Upper lobe of left lung (tissue), 6 donors: ENCODE measurements at places on chromosomes 4 and X.

DNA sequence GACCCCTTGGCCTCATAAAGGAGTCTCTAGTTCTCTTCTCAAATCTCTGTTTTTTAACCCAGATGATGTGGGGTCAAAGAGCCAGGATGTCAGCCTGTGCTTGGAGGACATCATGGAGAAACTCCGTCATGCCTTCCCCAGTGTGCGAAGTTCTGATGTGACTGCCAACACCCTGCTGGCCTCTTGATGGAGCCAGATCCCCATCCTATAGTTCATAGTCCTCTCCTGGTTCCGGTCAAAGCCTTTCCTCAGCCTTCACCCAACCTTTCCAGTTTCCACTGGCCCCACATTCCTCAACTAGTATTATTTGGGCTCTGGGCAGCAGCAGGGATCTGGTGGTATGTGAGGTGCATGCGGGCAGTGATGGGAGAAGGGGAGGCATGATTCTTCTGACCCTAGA, 30.7 kb downstream of the TAF7L start:
- DNase-seq = no peak

DNA sequence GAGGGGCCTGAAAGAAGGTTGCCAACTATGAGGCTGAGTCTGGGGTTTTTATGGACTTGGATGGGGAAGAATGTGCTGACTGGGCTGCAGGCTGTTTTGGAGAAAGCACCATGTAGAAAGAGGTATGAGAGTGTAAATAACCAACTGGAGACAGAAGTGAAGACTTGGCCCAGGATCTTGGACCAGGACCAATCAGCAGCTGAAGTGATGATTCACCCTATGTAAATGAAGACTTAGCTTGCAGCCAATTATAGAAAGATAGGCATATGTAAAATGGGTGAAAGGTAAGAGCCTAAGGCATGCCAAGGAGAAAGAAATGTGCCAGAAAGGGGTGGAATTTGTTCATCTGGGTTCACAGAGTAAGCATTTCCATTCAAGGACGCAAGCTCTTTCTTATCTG, 856.7 kb upstream of the PRKX start:
- DNase-seq = no peak

DNA sequence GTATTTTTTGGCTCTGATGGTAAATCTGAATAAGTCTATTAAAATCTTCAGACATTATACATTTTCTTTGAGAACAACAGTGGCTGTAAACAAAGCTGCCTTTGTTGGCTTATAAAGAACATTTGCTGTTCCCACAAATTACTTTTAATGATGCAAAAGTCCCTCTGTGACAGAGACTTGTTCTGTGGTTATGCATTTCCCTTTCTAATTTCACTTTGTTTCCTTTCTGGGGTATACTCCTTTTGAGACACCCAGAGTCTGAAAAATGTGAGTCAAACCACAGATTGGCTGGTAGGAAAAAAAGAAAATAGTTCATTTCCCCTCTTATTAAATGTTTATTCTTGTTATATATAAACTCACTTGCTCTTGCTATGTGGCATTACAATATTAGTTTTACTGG, 402.4 kb downstream of the PACRGL start:
- DNase-seq = no peak

DNA sequence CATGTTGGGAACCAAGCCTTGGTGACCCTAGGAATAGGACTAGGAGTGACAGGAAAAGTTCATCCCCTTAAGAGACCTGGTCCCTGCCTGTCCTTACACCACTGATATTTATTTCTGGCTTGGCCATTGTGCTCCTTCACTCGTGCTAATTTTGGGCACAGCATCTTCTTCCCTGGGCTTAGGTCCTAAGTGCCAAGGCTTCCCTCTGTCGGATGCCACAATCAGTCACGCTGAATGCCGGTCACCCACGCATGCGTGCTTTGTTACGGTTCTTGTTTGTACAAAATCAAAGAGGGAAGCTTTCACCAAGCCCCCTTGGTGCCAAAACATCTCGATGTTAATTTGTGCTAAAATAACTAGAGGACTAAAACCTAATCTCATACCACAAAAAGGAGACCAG, 17.4 kb upstream of the MAP3K15 start:
- DNase-seq = no peak

DNA sequence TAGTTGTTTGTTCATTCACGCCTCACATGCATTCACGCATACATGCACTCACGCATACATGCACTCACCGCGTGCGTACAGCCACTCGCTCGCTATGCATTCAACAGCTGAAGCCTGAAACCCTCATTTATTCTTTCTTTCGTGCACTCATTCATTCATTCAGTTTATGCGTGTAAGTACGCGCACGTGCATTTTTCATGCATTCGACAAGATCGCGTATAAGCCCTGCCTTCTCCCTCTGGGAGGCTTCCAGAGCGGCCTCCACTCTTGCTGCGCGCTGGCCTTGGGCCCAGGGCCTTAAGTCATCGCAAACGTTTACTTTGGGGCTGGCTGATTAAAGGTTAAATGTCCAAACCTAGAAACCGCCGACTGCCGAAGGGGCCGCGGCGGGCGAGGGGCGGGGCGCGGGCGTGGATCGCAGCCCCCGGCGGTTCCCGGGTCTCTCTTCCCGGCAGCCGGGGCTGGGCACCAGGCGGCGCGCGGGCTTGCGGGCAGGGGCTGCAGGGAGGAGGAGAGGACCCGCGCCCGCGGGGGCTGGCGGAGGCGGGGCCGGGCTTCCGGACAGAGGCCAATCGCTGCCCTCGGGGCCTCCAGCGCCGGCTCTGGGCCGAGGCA, at the start of gene GYG2:
Gene GYG2, plus strand, starts transcription at position 587 of the 615 bp plus-strand sequence. CDS start 1,259 bp downstream, outside the sequence.
- DNase-seq = no peak

DNA sequence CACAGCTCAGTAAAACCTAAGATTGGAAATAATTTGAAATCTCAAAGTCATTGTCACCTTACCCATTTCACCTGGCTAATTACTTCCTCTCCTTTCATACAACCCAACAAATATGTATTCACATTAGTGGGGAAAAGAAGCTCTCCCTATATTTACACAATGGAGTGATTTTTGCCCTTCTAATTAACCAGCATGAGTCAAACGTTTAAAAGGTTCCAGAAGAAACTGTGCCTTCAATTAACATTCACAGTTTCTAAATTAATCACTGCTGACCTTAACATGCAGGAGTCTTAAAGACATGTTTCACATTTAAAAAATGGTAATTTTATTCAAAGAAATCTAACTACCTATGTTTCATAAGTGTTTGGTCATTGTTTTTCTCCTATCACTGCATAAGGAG, 254.6 kb downstream of the CBLL2 start:
- no peak for DNase-seq

GRCh38 chr4:186404562-186405134, 138.7 kb downstream of the F11 start:
- DNase-seq = no peak

DNA sequence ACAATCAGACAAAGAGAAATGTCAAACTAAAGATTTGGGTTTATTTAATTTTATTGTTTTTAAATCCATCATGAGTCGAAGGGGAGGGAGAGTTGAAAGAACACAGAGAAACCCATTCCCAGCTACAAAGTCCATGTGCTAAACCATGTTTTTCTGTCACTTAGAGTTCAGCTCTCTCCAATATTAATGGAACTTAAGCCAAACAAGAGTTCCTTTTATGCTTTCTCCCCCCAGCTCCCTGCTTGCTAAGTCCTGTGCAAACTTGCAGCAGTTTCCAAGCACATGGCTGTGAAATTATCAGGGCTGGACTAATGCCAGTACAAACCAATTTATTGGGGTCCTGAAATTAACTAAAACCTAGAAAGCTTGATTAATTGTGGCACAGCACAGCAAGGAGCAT, 9.7 kb upstream of the CHRDL1 start:
- no peak for DNase-seq

DNA sequence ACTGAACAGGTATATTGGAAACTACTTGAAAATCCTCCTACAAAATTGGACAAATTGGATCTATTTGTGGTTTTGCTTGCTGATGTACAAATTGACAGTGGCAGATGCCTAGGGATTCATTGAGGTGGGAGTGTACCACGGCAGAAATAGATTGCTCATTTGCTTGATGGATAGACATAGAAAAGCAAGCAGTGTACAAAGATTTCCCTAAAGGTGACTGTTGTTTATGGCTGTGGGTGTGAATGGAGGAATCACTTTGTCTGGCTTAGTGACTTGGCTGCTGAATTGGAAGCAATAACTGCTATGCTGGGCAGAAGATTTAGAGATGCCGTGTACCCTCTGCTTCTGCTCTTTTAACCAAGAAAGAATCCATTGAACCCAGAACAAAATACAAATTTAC, 191.0 kb upstream of the GRID2 start:
- no peak for DNase-seq

- DNase-seq = no peak
Observed at GRCh38 chr4:124499261-124499660, 213.3 kb downstream of the ANKRD50 start.

DNA sequence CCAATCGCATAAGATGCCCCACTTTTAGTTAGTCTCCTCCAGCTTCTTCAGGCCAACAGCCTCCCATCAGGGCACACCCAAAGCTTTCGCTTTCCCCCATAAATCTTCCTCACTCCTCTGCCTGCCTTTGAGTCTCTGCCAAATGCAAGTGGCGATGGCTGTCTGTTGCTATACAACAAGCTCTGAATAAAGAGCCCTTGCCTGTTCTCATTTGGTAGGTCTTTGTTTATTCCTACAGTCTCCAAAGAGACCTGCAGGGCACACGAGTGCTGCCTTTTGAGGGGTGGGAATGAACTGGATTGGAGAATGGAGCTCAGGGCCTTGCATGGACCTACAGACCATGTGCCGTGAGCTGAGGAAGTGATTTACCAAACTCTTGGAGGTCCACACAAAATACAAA, 52.2 kb upstream of the SOD3 start:
- no peak for DNase-seq

GRCh38 chrX:131025336-131025735, 32.8 kb upstream of the ARHGAP36 start:
- DNase-seq = no peak

- DNase-seq = no peak
Observed at GRCh38 chr4:104365618-104366017, 129.1 kb downstream of the CXXC4 start.

DNA sequence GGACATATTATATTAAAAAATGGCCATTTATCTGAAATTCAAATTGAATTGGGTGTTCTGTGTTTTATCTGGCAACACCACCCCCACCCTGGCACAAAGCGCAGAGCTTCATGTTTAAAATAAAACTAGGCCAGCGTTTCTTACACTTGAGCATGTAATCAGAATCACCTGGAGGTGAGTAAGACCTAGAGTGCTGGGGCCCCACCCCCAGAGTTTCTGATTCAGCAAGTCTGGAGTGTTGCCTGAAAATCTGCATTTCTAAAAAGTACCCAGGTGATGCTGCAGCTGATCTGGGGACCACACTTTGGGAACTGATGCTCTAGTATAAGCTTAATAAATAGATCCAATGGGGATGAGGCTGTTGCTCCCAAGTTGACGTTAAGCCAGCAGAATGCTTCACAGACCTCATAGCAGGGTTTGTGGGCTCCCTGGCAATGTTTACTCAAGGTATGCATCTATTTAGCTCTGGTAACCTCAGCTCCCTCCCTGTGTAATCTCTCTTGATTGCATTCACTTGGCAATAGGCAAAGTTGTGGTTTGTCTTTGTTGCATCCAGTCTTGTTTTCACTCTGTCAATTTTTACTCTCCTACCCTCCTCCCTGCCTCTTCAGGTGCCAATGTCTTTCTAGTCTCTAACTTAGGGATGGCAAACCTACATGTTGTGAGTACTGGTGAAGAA, 99.8 kb upstream of the TEX13D start:
- DNase-seq = no peak

GRCh38 chrX:4830880-4831557, 1117.6 kb upstream of the PRKX start:
- DNase-seq = no peak

DNA sequence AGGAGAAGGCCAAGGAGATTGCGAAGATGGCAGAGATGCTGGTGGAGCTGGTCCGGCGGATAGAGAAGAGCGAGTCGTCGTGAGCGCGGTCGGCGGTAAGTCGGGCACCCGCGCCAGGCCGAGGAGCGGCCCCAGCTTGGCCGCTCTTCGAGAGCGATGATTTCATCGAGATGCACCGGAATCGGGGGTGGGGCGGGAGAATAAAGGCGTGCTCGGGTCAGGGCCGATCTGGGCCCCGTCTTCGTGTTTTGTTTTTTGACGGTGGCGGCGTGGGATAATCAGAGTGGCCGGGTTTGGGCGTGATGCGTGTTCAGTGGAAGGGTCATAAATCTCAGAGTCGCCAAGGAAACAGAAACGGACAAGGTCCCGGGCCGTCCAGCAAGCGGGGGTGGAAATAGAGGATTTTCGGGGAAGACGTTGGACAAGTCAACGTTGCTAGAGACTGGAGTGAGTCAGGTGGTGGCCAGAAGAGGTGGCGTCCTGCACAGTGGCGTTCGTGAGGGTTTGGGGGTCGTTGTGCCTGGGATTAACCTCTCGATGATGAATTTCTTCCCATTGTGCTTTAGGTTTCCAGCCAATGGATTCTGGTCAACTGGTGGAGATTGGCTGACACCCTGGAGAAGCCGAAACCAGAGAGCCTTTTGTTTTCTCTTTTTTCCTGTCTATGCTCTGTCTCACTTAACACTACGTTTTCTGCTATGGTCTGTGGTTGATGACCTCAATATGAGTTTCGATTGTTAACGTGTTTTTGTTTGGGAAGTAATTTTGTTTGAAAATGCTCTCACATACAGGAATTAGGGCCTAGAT, 882 bp downstream of the MRFAP1 start:
- no peak for DNase-seq

DNA sequence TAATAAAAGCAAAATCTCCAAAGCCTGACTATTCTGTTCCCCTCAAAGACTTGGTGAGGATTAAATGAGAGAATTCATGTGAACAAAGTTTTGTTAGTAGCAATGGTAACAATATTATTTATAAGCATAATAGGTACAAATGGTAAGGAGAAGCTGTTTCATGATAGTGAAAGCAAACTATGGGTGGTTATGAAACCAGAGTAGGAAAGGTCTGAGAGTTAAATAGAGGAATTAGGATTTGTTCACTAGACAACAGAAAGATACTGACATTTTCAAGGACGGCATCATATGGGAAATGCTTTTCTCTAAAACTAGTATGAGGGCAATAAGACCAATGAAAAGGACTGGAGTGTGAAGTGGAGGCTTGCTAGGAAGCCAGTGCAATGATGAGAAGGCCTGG, 128.6 kb upstream of the FTHL17 start:
- no peak for DNase-seq

DNA sequence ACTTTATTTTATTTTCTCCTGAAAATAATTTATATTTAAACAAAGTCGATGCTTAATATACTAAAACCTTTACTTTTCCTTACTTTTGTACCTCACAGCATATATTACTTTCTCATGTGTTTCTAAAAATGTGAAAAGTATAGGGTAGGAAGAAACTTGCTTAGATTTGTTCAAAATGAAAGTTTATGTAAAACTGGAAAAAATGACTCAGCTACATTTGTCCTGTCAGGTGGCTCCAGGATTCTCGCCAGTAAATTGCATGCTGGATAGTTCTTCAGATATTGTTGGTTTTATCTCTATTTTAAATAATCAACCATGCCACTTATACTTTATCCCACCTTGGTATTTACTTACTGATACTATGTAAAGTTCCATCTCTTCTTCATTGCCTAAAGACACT, 159.2 kb upstream of the NDST4 start:
- no peak for DNase-seq

DNA sequence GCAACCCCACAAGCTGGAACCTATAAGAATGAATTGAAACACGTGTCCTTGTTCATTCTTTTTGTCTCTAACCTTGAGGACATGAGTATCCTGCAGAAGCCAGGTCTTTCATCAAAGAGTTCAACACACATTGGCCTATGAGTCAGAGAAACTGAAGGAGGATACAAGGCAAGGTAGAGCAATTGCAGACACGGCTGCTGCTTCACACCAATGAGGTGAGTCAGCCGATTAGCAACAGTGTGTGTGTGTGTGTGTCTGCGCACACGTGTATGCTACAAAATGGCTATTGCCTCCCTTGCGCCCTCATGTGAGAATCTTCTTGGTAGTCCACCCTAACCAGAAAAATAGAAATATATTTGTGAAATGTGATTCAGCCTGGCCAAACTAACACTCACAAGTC, 1477.7 kb upstream of the IGFBP7 start:
- DNase-seq = no peak
